ENCODE measurements at places on chromosomes 5 and 9. TPM values are rescaled to one million over a fixed set of nuclear protein-coding genes. Genes with fewer than 3 reads are reported as not detected.

DNA sequence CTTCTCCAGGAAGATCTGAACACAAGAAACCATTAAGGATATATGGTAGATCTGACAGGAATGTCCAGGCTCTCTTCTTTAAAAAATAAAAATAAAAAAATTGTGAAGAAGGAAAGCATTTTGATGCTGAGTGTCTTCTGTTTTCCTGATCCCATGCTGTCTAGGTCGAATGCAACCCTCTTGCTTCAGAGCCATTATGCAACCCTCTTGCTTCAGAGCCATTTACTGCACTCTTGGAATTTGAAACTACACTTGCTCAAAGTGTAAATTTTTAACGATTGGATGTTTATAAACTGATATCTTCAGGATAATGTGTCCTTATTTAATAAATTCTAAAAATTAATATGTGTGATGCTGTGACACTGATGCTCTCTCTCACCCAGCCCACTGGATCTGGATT lies 505.1 kb downstream of the DNAH5 start:
- DNase-seq = no peak

The TICAM2 gene
- 1.7 TPM for total RNA-seq

The LMNB1 gene
- 23.2 TPM for total RNA-seq

DNA sequence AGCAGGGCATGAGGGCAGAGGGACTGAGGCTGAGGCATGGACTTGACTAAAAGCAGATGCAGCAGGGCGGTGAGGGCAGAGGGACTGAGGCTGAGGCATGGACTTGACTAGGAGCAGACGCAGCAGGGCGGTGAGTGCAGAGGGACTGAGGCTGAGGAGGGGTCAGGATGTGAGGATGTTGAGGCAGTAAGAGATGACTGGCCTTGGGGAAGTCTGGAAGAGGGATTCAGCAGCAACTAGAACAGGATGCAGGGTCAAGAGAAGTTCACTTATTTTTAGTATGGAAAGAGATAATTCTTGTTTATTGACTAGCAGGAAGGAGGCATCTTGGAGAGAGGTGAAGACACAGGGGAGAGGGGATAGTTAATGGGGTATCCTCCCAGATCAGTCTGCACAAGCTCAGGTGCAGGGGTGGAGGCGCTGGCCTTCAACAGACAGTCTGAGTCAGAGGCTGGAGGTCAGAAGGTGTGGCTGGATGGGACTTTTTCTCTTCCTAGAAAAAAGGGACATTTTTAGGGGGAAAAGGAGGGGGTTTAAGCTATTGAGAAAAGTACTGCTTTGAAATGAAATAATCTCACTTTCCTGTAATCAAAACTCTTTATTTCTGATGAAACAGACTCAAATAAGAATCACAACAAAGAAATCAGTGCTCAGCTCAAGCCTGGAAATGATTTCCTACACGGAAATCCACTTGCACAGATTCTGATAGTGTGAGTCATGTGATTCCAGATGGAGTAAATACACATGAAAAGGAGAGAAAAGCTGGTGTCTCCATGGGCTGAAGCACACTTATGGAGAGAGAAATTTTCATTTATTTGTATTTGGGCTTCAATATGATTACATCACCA lies 130.9 kb downstream of the PALM2AKAP2 start:
- DNase-seq = peak; percentile 71

All from left colon (tissue), 2 donors.